ENCODE measurements at places on chromosomes 11 and 22. TPM values are rescaled to one million over a fixed set of nuclear protein-coding genes. Genes with fewer than 3 reads are reported as not detected.

The HNRNPUL2 gene
- 36.4 TPM for total RNA-seq

The CFAP300 gene
- total RNA-seq = 12.9 TPM

The MYOD1 gene
- not detected for total RNA-seq

The CCDC116 gene
- 0.21 TPM for total RNA-seq

The IFTAP gene
- 18.6 TPM for total RNA-seq

The SCO2 gene
- 2.4 TPM for total RNA-seq

The MMP7 gene
- total RNA-seq = not detected

The HIC2 gene
- total RNA-seq = 2.5 TPM

The CD3D gene
- total RNA-seq = not detected

The P4HA3 gene
- 0.93 TPM for total RNA-seq

The CTNND1 gene
- 118 TPM for total RNA-seq

Measured in MCF 10A (cell line).